ENCODE measurements at places on chromosomes 6 and 20.
A peak's percentile ranks its signal among the peaks of the same experiment; 100 is the strongest.

GRCh38 chr6:169529931-169530751, 171.7 kb downstream of the WDR27 start:
- DNase-seq = no peak

DNA sequence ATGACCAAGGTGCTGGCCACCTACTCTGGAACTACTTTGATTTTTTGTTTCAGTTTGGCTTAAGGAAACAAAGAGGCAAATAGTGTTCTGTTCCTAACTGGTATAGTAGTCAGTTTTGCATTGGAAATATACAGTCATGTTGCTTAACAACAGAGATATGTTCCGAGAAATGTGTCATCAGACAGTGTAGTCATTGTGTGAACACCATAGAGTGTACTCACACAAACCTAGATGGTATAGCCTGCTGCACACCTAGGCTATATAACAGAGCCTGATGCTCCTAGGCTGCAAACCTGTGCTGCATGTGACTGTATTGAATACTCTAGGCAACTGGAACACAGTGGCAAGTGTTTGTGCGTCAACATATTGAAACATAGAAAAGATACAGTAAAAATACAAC, 80.4 kb downstream of the ARID1B start:
- DNase-seq = no peak

DNA sequence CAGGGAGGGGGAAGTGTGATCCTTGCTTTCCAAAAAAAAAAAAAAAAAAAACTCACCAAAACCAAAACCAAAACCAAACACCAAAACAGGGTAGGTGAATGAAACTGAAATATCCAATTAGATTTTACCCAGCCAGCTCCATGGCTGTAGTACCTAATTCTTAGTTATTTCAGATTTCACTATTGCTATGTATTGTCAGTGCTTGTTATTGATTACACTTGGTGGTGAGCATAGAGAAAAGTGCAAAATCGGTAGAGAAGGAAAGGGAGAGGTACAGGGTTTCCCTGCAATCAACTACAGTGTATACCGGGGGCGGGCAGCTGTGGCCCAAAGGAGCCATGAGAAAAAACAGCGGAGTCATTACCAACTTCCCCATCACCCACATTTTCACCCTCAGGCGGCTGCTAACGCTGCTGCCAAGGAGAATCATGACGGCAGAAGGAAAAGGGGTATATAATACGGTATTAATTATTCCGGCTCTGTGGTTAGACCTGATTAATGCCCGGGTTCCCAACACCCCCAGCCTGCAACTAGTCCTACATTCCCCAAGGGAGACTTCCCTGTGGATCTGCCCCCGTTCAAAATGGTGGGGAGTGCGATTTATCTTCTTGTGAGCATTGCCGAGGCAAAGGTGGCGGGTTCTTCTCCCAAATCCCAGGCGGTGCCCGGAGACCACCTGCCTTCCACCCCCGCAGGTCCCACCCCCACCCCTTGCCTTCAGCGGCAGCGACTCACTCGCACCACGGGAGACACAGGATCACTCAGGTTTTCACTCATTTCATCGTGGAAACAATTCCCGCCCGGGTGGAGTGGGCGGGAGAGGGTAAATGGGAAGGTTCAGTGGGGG, at the start of gene C6orf62:
Gene C6orf62 (minus strand): TSS at position 30 of the 847 bp plus-strand sequence. CDS start 486 bp downstream, outside the sequence.
- DNase-seq = no peak

DNA sequence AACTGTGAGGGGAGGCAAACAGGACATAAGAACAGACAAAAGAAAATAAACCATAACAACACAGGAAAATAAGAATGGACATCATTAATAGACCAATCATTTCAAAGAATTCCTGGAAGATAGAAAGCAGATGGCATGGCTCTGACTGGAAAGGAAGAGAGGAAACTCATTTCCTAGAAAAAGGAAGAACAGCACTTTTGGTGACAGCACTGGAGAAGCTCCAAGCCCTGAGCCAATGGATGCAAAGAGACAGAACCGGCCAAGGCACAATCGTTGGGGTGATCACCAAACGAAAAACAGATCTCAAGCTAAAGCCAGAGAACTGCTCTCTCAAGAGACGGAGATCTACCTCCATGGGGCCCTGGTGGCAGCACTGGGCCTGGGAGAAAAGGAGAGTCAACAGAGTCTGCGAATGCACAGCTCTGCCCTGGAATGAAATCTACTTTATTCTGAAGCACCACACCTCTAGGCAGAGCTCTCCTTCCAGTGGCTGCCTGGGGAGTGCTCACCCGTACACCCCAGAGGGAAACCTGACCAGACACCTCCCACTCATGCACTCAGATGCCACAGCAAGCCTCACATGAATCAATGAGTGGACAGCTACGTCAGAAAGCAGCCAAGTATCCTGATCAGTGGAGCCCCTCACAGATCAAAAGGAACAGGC, 24.2 kb downstream of the KIAA0319 start:
- DNase-seq = no peak

- no peak for DNase-seq
These were observed 146.7 kb downstream of the TRIM27 start for GRCh38 chr6:28777147-28777461.

GRCh38 chr6:137145421-137145820, 28.0 kb downstream of the IL22RA2 start:
- no peak for DNase-seq

DNA sequence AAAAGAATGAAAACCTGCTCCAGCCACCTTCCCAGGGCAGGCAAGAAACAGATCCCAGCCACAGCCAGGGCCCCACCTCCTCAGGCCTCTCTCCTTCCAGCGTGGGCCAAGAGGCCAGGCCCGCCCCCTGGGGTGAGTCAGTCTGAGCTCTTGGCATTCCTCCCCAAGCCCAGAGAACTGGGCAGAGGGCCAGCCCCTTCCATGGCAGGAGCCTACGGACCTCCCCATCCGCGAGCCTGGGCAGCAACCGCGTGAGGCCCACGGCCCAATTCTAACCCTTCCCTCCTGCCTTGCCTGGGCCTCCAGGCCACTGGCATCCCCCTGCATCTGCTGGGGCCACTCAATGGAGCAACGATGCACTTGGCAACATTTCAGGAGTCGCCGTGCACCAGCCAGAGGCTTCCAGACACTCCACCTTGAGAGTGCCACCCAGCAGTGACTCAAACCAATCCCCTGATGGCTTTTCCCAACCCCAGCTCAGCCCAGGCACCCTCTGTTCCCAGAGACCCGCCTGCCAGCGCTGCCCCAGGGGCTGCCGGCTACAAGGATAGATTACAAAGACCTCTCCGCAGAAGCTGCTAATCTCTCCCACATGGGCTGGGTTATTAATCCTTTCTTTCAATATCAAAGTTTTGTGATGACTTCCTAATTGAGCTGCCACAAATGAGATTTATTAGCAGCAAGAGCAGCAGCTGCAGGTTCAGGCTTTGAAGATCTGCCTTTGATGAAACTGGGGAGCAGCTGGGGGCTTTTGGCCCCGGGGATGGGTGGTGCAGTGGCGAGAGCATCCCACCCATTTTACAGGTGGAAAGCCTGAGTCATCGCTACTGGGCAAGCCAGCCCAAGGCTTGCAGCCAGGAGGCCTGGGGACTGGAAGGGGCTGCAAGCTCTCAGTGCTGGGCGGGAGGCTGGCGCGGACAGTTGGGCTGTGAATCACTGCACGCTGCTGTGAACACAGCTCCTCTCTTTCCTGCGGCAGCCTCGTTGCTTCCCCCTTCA, 85.7 kb downstream of the NFATC2 start:
- DNase-seq = peak; percentile 99

DNA sequence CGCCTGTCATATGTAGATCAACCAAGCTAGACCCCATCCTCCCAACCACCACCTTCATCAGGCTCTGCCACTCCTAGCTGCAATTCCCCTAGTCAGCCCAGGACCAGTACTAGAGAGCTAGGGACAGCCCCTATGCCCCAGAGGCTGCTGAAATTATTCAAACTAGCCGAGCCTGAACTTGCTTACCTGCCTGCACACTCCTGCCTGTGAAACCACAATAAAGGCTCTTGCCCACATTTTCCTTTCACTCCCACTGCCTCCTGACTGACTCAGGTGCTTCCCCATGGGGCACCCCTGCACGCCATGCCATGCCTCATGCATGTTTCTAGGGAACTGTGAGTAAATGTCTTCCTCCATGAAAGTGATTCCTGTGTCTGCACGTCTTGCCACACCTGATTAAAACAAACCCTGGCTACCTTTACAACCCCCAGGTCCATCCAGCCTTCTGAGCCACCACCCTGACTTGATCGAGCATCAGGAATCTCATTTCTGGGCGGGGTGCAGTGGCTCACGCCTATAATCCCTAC, 66.5 kb upstream of the IER3 start:
- DNase-seq = no peak

GRCh38 chr20:32798046-32798981, 21.4 kb upstream of the MAPRE1 start:
- no peak for DNase-seq

DNA sequence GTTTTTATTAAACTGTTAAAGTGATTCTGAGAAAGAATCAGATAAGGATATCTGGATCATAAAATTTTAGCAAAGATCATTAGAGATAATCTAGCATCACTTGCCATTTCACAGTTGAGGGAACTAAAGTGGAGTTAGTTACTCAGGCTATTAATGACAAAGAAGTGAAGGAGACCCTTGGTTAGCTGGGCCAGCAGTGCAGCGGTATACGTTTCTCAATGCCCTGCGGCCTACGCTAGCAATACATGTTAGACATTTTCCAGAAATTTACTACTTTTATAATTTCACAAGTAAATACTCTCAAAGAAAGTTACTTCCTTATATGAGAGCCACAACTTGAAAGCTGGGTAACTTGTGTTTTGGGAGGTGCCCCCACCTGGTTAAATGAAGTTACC, 28.5 kb downstream of the NEDD9 start:
- no peak for DNase-seq

DNA sequence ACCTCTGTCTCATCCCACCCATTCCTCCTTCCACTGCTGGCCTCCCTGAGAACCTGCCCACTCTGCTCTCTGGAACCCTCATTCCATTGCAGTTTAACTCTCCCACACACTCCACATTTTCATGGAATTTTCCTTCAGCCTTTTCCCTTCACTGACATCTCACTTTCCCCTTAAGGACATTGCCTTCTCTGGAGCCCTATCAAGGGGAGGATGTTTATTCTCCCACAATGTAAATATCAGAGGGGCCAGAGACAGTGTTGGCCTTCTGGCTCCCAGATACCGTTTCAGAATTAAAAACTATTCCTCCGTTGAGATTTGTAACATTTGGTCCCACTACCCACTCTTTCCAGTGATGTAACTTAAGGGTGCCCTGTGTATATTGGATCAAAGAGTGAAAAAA, 199.5 kb upstream of the KCNK16 start:
- DNase-seq = no peak

GRCh38 chr6:98974309-98974708, 26.6 kb upstream of the FBXL4 start:
- no peak for DNase-seq

DNA sequence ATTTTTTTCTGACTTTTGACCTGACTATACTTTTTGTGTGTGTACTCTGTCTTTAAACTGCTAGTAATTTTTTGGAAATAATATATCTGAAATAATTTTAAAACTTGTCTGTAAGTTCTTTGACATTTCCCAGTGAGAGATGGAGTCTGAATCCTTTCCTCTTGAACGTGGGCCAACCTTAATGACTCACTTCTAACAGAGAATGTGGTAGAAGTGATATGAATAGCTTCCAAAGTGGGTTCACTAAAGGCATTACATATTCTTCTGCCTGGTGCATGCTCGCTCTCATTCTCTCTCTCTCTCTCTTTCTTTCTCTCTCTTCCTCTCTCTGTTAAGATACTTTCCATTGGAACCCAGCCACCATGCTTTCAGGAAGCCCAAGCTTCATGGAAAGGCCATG, 108.7 kb upstream of the FERMT1 start:
- no peak for DNase-seq

DNA sequence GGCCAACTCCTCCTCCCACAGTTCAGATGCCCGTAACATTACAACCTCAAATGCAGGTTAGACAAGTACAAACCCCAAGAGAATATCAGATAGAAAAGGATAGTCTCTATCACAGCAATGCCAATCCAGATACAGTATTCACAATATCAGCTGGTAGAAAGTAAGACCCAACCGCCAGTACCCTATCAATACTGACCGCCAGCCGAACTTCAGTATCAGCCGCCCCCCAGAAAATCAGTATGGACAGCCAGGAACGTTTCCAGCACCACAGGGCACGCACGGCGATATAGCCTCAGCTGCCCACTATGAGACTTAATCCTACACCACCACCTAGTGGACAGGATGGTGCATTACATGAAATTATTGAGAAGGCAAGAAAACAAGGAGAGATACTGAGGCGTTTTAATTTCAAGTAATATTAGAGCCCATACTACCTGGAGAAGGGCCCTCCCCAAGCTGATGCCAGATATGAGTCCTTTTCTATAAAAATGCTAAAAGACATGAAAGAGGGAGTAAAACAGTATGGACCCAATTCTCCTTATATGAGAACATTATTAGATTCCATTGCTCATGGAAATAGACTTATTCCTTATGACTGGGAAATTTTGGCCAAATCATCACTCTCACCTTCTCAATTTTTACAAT, 17.6 kb upstream of the EIF2S2 start:
- DNase-seq = peak; percentile 75

GRCh38 chr20:1964659-1965405, 29.0 kb downstream of the PDYN start:
- no peak for DNase-seq

GRCh38 chr20:30489614-30490003, 767.9 kb upstream of the DEFB115 start:
- DNase-seq = no peak
